ENCODE measurements at places on chromosomes 12 and 14. TPM values are rescaled to one million over a fixed set of nuclear protein-coding genes. Genes with fewer than 3 reads are reported as not detected.

The NANOG gene
- total RNA-seq = not detected

The TM9SF1 gene
- 30.8 TPM for total RNA-seq

The PZP gene
- not detected for total RNA-seq

The CLEC6A gene
- total RNA-seq = not detected

DNA sequence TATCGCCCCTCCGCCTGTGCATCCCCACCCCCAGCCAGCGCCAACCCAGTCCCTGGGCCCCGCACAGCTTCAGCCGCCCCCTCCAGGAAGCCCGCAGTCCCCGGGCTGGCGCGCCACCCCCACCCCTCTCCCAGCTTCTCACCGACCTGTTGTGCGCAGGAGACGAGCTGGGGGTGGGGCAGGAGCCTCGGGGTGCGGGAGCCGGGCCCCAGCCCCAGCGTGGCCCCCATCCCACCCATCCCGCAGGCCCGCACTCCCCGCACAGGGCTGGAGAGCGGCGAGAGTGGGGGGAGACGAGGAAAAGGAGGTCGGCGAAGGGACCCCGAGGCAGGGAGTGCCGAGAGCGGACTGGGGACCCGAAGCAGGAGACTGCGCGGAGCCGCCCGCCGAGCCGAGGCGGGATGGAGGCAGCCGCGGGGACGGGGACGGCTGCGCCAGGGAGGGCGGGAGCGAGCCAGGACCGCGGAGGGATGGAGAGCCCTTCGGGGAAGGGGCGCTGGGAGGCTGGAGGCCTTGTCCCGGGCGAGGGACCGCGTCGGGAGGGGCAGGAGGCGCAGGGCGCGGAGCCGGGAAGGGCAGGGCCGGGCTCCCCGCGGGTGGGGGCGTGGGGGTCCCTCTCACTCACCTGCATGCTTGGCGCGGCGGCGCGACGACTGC, 498 bp downstream of the PIANP start:
- no peak overlapping the region for H3K27ac ChIP-seq

DNA sequence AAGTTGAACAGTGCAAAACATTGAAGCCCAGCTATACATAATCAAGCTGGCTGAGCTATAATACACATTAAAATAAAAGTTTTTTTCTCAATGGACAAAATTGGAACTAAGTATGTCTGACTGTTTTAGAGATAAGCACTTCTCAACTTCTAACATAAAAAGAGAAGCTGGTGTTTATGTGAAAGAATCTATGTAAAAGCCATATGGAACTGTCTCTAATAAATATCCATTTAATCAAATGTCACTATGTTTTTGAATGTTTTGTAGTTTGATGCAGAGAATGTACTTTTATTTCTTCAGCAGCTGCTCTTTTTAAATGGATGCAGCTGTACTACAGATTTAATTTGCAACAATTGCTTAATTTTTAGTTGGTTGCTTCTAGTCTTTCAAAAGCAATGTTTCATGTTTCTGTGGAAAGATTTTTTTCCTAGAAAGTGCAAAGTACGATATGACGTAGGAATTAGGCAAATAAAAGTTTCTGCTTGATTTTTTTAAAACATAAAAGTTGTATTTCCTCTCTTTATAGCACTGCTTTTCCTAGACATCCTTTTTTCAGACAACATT, 114.2 kb downstream of the PDE3A start:
- H3K36me3 ChIP-seq = no peaks in the 10 kb centered on the region
- no peaks in the 10 kb centered on the region for H3K27me3 ChIP-seq
- no peak overlapping the region for H3K27ac ChIP-seq
- no peak for DNase-seq

- peaks cover 81% of the 10 kb centered on the region for H3K36me3 ChIP-seq
- no peak for DNase-seq
- no peak overlapping the region for H3K27ac ChIP-seq
- peaks cover 51% of the 10 kb centered on the region for H3K4me1 ChIP-seq
Observed at GRCh38 chr14:61462566-61463193, 141.3 kb downstream of the PRKCH start.

DNA sequence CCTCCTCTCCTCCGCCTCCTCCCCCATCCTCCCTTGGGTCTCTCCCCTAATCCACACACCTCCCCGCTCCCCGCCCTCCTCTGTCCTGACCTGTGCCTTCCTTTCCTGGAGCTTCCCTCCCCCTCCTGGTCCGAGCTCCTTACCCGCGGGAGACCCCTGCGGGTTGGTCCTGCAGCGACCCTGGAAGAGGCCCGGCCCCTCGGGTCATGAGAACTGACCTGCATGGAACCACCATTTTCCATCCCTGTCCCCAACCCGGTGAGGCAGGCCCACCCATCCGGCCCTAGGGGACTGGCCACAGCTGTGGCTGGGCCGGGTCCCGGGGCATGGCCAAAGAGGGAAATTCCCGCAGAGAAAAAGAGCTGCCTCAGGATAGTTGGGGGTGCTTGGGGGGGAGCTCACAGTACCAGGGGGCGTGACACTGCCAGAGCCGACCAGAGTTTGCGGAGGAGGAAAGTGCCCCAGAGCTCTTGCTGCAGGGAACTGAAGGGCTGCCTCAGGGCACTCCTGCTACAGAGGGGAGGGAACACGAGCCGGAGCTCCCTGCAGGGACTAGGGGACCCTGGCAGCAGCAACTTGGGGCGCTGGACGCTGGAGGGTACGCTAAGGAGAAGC, 613 bp downstream of the ARHGEF40 start:
- peaks cover 72% of the 10 kb centered on the region for H3K27me3 ChIP-seq
- H3K4me1 ChIP-seq = peaks cover 39% of the 10 kb centered on the region
- peaks cover 2% of the 10 kb centered on the region for H3K36me3 ChIP-seq
- H3K4me3 ChIP-seq = peak overlapping the region; percentile 65

GRCh38 chr14:21219561-21220111, 49.6 kb downstream of the HNRNPC start:
- no peak for DNase-seq
- no peaks in the 10 kb centered on the region for H3K27me3 ChIP-seq
- H3K36me3 ChIP-seq = peaks cover 76% of the 10 kb centered on the region
- no peak overlapping the region for H3K4me3 ChIP-seq
- peaks cover 74% of the 10 kb centered on the region for H3K4me1 ChIP-seq

- no peaks in the 10 kb centered on the region for H3K36me3 ChIP-seq
- no peak overlapping the region for H3K27ac ChIP-seq
- DNase-seq = no peak
- H3K4me3 ChIP-seq = no peak overlapping the region
- H3K4me1 ChIP-seq = no peaks in the 10 kb centered on the region
Observed at GRCh38 chr12:51777457-51777856, 71.1 kb downstream of the FIGNL2 start.

GRCh38 chr14:50967103-50967502, 22.8 kb upstream of the PYGL start:
- H3K36me3 ChIP-seq = no peaks in the 10 kb centered on the region
- peaks cover 6% of the 10 kb centered on the region for H3K27me3 ChIP-seq
- no peak for DNase-seq
- no peak overlapping the region for H3K4me3 ChIP-seq
- H3K27ac ChIP-seq = no peak overlapping the region

DNA sequence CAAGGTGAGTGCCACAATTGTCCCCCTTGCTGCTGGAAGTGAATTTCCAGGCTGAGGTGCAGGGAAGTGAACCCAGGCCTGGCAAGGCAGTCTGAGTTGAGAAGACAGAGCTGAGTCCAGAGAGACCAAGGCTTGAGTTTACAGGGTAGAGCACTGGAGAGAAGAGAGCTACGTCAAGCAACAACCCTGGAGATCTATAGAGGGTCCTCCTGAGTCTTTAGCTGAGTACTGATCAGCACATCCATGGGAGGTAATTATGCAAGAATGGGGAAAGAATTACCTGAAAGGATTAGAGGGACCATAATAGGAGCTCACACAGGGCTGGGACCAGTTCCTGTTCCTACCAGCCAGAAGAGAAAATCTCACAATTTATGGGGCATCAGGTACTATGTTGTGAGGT, 190.7 kb downstream of the NEDD1 start:
- no peak overlapping the region for H3K27ac ChIP-seq
- H3K36me3 ChIP-seq = no peaks in the 10 kb centered on the region
- H3K27me3 ChIP-seq = no peaks in the 10 kb centered on the region
- no peak overlapping the region for H3K4me3 ChIP-seq
- no peaks in the 10 kb centered on the region for H3K4me1 ChIP-seq
- no peak for DNase-seq

- peaks cover 4% of the 10 kb centered on the region for H3K4me1 ChIP-seq
- no peaks in the 10 kb centered on the region for H3K27me3 ChIP-seq
- no peak for DNase-seq
Observed at GRCh38 chr14:75442642-75443041, 14.8 kb downstream of the JDP2 start.
